Dorsolateral prefrontal cortex (tissue), 122 donors: ENCODE measurements at places on chromosomes 16 and 17. TPM values are rescaled to one million over a fixed set of nuclear protein-coding genes. Genes with fewer than 3 reads are reported as not detected.

GRCh38 chr17:35438433-35438832 lies 6.1 kb upstream of the SLFN12 start:
- no peak for DNase-seq

DNA sequence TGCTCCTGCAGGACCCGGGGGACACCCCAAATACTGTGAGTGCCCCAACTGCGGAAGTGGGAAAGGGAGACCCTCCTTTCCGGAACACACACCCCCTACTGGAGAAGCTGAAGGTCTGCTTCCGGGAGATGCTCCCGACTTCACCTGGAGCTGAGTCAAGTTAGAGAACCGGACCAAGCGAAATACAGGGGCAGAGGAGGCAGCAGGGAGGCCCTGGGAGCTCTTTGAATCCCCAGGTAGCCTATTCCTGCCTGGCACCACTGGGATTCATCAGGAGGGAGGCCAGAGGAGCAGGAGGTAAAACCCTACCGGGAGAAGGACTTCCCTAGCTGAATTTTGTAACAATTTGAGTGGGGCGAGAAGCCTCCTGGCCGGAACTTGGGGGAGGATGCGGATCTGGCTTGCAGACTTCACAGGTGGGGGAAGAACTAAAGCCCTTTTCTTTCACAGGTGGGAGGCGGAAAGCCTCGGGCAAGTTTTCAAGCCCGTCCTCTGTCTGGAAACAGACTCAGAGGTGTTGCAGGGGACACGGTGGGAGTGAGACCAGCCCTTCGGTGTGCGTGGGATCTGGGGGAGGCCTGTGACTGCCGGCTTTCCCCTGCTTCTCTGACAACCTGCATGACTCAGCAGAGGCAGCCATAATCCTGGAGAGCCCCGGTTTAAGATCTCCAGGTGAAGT lies 22.4 kb upstream of the TEKT1 start:
- DNase-seq, result no peak

DNA sequence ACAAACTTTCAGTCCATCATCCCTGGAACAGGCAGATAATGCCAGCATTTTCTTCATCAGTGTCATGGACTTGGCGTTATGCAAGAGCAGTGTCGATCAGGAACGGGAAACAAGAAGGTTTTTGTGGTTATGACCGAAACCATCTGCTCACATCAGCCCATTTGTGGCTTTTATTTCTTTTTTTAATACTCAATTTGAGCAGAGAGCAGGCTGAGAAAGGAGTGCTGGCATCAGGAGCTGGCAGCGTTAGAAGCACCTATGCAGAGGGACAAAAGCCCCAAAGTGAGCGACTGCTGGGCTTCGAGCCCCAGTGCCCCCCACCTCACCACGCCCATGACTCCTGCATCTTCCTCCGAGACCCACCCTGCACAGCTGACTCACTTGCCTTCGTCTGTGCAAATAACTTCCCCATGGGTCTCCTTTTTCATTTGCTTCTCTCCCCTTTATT lies 16.2 kb upstream of the CD300E start:
- no peak for DNase-seq

Gene NPIPB13
- total RNA-seq, result 29.8 TPM

Gene PRRT2
- total RNA-seq, result 160 TPM

Gene CCL2
- total RNA-seq, result 1.7 TPM
